ENCODE measurements at places on chromosomes 3 and 15.

- DNase-seq = no peak
Measured at GRCh38 chr3:29215948-29216347, 64.9 kb upstream of the RBMS3 start.

GRCh38 chr3:27888562-27888961 lies 166.4 kb upstream of the EOMES start:
- no peak for DNase-seq

GRCh38 chr3:108006077-108006771 lies 84.6 kb downstream of the CD47 start:
- no peak for DNase-seq

DNA sequence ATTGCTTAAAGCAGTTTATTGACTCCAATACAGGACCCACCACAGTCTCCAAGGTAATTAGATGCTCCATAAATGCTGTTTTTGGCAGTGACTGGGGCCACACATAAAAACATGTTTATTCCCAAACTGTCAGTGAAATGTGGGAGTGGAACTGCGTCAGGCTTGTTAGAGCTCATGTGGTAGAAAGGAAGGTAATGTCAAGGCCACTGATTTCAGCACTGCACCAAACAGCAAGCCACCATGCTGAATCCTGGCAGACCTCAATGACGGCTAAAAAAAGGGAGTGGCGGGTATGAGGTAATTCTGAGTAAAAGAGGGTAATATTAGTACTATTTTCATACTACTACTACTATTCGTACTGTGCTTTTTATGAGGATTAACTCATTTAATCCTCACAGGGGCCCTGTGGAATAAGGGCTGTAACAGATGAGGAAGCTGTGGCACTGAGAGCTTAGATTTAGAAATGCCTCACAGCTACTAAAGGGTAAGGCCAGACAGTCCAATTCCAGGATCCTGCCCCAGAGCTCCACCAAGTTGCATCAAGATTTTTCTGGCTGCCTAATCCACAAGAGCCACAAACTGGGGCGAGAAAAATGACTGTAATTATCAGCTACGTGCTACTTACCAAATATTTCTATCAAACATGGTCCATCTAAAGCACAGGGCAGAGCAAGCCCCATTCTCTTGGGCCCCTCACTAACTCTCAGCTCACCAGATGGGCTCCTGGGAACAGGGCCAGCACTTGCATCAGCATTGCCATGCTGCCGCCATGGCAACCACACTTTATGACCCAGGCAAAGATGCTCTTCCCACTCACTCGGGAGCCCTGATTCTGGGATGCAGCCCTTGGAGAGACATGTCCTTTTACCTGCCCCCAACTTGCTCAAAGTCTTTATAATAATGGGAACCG lies 83.6 kb upstream of the SPATA12 start:
- DNase-seq = no peak

- no peak for DNase-seq
Measured at GRCh38 chr3:78871048-78871447, 896.8 kb downstream of the ROBO1 start.
